ENCODE measurements at places on chromosomes 3 and 15.

- DNase-seq = no peak
These were observed 409.9 kb downstream of the FHIT start for GRCh38 chr3:60841355-60841754.

DNA sequence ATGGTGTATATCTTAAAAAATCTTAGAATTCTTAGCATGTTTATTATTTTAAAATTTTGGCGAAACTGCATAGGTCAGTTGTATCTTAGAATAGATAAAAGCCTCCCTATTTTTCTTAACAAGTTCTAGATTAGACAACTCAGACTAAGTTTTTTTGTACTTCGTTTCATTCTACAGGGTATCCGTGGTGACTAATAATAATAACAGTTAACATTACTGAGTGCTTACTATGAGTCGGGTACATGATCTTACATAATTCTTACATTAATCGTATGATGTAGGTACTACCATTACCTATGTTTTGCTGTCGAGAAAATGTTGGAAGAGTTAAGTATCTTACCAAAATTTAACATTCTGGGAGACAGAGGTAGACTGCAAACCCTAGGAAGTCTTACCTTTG, 60.7 kb downstream of the UBE2E2 start:
- DNase-seq = no peak

DNA sequence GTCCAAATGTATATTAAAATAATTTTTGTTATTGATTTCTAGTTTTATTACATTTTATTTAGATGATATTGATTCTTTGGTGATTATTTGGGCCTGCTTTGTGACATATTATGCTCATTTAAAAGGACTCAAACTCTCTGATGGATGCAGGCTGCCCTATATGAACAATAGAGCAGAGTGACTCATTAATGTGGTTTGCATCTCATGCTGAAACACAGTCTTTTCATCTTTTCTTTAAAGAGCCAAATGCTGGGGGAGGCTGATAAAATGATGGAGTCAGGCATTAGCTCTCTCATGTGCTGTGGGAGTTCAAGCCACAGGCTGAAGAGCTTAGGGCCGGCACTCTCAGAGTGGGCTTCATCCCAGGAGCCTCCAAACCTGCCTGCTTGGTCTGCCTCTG, 7.2 kb downstream of the PLA1A start:
- DNase-seq = no peak

- DNase-seq = no peak
These were observed 371.1 kb downstream of the CHL1 start for GRCh38 chr3:567488-568185.

All from renal cortex interstitium (tissue), 15 donors.